Left kidney (tissue), 8 donors: ENCODE measurements at places on chromosomes 3 and 15. TPM values are rescaled to one million over a fixed set of nuclear protein-coding genes. Genes with fewer than 3 reads are reported as not detected.

GRCh38 chr3:54322354-54322753 is 200.0 kb downstream of the CACNA2D3 start:
- DNase-seq = no peak

DNA sequence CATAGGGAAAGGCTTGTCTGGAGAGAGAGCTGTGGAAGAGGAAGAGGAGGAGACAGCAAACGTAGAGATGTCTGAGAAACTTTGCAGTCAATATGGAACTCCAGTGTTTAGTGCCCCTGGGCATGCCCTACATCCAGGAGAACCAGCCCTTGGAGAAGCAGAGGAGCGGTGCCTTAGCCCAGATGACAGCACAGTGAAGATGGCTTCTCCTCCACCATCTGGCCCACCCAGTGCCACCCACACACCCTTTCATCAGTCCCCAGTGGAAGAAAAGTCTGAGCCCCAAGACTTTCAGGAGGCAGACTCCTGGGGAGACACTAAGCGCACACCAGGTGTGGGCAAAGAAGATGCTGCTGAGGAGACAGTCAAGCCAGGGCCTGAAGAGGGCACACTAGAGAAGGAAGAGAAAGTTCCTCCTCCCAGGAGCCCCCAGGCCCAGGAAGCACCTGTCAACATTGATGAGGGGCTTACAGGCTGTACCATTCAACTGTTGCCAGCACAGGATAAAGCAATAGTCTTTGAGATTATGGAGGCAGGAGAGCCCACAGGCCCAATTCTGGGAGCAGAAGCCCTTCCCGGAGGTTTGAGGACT is 6.9 kb downstream of the MAP1A start:
- DNase-seq = no peak

DNA sequence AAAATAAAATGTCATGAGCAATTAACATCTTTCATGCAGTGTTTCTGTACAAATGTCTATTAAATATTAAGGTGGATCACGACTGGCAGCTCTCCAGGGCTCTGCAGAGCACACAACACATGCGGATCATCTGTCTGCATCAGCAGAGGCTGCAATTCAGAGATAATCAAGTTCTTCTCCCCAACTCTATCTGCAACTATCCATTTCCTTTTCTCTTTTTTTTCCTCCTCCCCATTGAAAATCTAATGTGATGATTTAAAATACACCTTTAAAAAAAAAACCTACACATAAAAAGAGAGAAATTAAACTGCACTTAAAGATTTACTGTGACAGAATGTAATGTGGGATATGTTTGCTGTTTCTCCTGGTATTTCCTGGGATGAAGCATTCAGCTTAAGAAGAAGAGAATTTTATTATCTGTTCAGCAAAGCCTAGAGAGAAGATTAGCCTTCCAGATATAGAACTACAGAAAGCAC is 352.6 kb upstream of the CCDC54 start:
- no peak for DNase-seq

DNA sequence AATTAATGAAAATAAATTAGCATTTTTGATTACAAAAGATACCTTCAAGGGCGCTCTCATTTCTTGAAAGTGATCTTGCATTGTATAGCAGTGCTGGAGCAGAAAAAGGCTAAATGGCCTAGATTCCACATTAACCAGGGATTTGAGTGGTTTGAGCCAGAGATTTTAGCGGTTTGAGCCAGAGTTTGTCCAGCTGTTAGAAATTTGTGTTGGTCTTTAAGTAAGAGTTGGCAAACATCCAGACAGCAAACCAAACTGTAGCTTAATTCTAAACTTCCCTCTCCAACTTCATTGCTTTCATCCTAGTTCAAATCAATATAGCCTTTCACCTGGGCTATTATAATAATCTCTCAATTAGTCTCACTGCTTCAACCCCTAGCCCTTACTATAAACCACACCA is 351.7 kb downstream of the IGSF11 start:
- DNase-seq = peak; percentile 64

GRCh38 chr3:144402430-144402829 is 430.8 kb downstream of the DIPK2A start:
- DNase-seq = no peak

DNA sequence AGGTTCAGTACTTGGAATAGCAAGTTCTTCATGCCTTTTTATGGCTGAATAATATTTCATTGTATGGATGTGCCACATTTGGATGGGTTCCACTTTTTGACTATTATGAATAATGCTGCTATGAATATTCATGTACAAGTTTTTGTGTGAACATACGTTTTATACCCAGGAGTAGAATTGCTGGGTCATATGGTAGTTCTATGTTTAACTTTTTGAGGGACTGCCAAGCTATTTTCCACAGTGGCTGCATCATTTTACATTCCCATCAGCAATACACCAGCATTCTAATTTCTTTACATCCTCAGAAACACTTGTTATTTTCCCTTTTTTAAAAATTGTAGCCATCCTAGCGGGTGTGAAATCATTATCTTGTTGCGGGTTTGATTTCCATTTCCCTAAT is 76.0 kb upstream of the PRR20G start:
- DNase-seq = no peak

DNA sequence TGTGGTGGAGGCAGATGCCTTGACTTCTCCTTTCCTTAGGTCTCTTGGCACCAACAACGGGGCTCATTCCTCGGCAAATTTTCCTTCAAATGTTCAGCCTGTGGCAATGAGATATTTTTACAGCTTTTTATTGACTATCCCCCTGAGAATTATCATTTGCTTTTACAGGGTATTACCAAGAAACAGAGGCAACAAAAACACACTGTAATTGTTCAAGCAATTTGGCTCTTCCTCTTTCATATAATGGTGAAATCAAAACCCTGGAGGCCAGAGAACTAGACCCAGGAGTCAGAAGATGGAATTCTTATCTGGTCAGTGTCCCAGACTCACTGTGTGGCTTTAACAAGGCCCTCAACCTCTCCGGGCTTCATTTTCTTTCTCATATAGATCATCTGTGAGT is 40.1 kb downstream of the TRIM42 start:
- DNase-seq = no peak

DNA sequence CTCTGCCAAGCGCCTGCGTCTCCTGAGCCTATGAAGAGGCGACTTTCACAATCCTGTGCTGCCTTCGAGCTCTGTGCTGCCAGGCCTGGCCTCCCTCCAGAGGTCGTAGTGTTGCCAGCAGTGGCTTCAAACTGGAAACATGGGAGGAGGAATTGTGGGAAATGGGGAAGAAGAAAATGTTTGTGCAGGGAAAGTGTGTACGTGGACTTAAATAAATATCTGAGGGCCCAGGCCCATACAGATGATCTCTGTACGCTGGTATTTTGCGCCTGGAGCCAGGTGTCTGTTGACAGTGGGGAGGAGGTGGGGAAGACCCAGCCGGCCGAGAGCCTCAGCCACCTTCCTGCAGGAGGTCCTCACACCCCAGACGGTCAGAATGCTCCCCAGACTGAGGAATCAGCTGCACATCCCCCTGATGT is 44.6 kb downstream of the ZBTB38 start:
- DNase-seq = no peak

DNA sequence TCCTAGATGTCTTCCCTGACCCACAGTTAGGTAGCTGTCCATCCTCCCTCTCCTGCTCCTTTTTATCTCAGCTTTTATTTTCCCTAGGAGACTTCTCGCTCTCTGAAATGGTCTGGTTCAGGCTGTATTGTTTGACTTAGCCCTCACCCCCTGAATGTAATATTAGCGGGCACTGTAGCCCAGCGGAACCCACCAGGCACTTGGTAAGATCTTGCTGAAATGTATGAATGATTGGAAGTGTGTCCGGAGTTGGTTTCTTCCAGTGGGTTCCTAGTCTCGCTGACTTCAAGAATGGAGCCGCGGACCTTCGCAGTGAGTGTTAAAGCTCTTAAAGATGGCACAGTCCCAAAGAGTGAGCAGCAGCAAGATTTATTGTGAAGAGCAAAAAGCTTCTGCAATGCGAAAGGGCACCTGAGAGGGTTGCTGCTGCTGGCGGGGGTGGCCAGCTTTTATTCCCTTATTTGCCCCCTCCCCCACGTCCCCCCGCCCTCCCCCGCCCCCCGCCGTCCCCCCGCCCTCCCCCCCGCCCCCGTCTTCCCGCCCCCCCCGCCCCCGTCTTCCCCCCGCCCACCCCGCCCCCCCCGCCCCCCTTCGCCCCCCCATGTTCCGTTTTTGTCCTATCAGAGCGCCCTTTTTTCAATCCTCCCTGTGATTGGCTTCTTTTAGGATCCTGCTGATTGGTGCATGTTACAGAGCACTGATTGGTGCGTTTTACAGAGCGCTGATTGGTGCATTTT is 694 bp upstream of the EEFSEC start:
- DNase-seq = no peak

DNA sequence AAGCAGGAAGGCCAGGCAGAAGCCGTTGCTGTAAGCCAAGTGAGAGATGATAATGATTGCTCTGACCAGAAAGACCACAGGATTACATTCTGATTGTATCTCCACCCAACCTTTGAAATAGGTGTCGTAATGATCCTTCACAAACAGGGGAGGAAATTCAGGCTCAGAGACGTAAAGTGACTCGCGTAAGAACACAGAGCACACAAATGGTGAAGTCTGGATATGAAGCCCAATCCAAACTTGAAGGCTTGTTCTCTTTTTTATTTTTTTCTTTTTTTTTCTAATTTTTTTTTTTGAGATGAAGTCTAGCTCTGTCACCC is 25.3 kb upstream of the PIAS1 start:
- no peak for DNase-seq

- no peak for DNase-seq
These were observed 33.5 kb upstream of the DCUN1D1 start for GRCh38 chr3:183013856-183014255.

The MYZAP gene
- polyA plus RNA-seq = 5.3 TPM

The COL6A5 gene
- polyA plus RNA-seq = 0.07 TPM

The PEX11A gene
- 24.4 TPM for polyA plus RNA-seq

The RAD51 gene
- 16.9 TPM for polyA plus RNA-seq

The CCDC9B gene
- 6.3 TPM for polyA plus RNA-seq
